Stimulated activated CD4-positive, alpha-beta T cell treated with anti-CD3 and anti-CD28 coated beads, Interleukin-12 subunit alpha, Interleukin-12 subunit beta, amount 100 ng/mL, for 4 hours (primary cell): ENCODE measurements at places on chromosomes 4 and X.

GRCh38 chrX:149036086-149036485, 469.0 kb downstream of the IDS start:
- DNase-seq = no peak

DNA sequence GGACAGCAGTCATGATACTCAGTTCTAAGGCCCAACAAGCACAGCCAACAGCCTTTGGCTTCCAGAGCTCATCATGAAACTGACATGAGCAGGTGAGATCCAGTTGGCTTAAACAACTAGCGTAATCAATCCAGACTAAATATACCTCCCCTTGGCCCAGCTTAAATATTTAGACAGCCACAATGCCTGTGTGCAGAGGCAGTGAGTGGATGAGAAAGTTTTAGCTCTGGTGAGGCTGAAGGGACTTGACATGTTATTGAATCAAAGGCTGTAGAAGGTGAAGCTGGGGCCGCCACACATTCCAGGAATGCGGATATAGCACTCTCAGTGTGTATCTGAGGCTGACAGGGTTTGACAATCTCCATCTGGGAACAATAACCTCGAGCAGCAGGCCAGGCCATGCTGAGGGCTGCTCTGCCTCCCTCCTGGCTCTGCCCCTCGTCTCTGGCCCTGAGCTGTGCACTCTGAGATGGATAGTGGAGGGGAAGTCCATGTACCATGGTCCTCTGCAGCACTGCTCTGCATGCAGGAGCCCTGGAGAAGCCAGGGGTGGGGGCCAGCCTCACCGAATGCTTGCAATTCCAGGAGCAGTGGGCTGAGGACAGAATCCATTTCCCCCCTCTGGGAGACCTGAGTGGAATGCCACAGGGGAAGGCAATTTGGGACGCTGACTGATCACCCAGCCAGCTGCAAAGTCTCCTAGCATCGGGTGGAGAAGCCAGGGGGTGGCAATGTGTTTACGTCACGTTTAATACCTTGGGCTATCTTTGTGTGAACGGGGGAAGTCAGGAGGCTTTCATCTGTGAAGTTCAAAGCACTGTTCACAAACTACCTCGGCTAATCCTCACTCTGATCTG, 37.3 kb upstream of the RASL11B start:
- no peak for DNase-seq

DNA sequence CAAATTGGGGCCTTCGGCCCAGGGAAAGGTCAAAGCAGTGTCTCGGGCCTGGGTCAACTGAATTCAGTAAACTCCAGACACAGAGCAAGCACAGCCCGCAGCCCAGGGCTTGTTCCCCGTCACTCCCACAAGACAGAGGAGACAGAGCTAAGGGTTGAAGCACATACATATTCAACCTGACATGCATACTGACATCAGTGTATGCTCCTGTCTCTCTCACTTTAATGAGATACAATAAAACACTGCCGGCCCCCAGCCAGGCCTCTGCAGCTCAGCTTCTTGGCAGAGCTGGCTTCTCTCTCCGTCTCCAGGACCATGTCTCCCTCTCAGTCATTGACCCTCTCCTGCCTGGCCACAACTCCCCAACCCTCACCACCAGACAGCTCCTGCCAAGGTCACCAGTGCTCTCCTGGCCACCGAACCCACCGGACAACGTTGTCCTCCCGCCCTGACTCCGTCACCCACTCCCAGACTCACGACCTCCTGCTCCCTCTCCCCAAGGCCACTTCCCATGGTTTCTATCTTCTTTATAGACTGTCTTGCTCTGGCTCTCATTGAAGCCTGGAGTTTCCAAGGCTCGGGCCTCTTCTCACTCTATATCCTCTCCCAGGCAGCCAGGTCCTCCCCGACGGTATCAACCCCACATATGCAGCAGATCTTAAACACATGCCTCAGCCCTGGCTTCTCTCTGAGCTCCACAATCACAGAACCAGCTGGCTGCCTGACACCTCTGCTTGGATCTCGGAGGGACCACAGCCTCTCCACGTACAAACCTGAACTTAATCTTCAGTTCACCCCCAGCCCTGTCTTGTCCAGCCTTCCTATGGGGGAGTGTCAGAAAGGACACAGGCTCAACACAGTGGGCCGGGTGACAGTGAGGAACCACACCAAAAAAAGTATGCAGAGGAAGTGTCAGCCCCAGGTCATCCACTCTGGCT, 67.7 kb upstream of the C4orf50 start:
- DNase-seq = no peak

GRCh38 chr4:44638091-44638490, 13.3 kb downstream of the YIPF7 start:
- no peak for DNase-seq

DNA sequence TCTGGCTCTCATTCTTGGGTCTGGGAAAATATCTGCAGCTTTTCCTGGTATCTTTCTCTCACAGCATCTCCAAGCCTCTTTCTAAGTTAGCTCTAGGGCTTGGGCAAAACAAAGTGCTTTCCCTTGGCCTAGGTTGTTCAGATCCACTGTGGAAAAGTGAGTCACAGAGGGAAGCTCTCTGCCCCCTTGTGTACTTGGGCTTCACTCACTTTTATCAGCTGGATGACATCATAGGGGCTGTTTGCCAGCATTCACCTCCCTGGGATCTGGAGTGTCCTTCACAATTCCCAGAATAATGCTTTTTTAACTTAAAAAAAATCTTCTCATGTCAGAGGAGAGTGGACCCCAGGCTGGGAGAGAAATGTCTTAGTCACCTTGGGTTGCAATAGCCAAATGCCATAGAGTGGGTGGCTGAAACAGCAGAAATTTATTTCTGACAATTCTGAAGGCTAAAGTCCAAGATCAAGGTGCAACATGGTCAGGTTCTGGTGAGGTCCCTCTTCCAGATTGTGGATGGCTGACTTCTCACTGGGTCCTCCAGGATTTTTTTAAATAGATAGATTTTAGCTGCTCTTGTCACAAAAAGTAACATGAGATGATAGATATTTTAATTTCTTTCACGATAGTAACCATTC, 247.8 kb downstream of the SH2D1A start:
- DNase-seq = no peak

- no peak for DNase-seq
Observed at GRCh38 chr4:94332983-94333590, 9.5 kb downstream of the HPGDS start.

- peak; percentile 6 for DNase-seq
Observed at GRCh38 chr4:70559211-70559830, 32.7 kb upstream of the AMBN start.

GRCh38 chr4:4859799-4860599, 534 bp downstream of the MSX1 start:
- DNase-seq = no peak

DNA sequence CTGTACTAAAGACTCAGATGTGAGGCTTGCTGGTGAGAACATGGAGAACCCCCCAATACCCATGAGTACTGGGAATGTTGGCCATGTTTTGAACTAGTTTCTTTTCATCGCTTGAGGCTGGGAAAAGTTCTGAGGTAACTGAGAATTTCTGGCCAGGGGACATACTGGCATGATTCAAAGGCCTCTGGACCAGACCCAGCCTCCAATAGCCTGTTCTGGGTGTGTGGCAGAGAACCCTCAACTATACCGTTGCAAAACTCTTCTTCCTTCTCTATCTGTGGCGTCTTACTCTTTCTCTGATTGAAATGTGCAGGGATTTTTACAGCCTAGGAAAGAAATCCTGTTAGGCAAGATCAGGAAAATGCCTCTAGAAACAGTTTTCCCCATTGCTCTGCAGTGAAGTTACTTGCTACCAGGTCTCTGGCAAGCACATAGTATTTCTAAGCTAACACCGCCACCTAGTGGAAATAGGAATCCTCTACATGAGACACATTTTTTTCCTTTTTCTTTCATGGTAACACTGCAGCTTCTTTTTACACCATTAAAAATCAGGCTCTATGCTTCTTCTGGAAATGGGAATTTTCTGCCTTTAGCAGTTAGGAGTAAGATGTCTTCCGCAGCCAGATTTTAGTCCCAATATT, 170.7 kb upstream of the ZCCHC13 start:
- DNase-seq = no peak

DNA sequence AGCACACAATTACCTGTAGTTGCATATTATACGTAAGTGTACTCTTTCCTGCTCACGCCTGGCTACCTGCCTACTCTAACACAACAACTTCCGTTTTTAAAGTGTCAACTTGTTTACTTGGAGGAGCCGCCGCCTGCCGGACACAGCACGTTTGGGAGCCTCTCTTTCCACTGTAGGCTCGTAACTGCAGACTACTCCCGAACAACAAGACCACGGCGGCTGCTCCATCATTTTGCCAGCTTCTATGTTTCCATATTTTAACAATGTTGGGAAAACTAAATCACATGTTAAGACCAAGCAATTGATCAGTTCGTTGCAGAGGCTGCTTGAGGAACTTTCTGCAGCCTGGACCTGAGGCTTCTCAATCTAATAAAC, 841 bp downstream of the MTNR1A start:
- DNase-seq = no peak

DNA sequence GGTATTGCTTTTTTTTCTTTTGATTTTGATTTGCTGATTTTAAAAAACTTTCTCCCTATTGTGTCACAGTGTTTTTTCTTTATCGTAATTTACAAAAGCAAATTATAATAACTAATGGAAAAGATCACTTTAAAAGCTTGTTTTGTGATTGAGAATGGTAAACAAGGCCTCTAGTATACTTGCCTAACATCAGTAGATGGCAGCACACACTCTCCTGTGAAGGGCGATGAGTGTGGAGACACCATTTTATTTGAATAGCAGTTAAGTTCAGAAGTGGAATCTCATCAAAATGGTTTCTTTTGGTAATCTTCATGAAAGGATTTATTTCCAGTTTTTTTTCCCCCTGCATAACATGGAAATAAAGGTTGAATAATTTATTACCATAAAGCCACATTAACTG, 72.3 kb downstream of the PAK3 start:
- no peak for DNase-seq

GRCh38 chr4:140851032-140851636, 94.9 kb upstream of the TBC1D9 start:
- DNase-seq = no peak
